ENCODE measurements at places on chromosomes 6 and 20.
A peak's percentile ranks its signal among the peaks of the same experiment; 100 is the strongest.

- no peak for DNase-seq
These were observed 86.5 kb downstream of the LYRM4 start for GRCh38 chr6:5174244-5174643.

GRCh38 chr20:48295966-48296421, 510.7 kb upstream of the SULF2 start:
- DNase-seq, result peak; percentile 72

- DNase-seq, result no peak
These were observed 89.8 kb downstream of the ERMARD start for GRCh38 chr6:169841251-169841650.

DNA sequence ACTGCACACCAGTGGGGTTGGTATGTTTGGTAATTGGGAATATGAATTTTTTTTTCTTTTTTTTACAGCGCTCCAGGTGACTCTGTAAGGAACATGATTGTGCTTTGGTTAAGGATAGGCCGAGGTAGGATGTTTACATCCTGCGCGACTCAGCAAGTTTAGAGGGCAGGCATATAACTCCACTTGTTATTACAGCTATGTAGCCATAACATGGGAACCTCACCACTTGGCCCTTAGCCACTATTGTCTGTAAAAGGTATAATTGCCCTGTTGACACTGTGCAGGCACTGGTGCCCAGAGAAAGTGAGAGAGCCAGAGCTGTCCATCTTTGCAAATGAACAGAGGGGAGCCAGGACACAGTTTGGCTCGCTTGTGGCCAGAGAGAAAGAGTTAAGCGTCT, 172.9 kb downstream of the MCHR2 start:
- DNase-seq, result peak; percentile 75

DNA sequence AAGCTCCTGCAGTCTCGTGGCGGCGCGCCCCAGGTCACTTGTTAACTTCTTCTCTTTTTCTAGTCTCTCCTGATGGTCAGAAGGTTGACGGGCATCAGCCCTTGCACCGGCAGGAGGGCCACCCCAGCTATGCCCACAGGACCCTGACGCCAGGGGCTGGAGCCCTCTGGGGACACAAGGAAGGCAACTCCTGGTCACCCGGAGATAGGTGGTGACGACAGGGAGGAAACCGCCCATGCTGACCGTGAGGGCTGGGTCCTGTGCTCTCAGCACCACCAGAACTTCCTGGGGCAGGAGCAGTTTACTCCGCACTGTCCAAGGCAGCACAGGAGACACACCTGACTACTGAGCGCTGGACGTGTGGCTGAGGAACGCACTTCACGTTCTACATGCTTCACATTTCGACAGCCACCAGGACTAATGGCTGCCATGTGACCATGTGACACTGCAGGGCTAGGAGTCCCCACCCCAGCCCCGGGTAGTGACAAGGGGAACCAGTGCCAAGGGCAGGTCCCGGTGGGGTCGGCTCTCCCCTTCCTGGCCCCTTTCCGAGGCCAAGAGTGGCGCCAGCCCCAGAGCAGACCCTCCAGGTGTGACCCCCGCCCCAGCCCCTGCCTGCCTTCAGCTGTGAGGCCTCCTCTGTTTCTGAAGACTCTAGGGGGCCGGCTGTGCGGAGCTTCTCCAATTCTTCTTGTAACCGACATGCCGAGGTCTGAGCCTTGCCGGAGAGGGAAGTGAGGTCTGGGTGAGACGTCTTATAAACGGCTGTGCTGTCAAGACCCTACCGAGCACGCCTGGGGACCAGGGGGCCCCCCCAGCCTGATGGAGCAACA, 45.2 kb downstream of the DSTN start:
- no peak for DNase-seq

- DNase-seq, result no peak
These were observed 27.8 kb upstream of the TMEM14A start for GRCh38 chr6:52643158-52643557.

- no peak for DNase-seq
These were observed 154.0 kb downstream of the ZDHHC14 start for GRCh38 chr6:157534977-157535339.

All from dermis microvascular lymphatic vessel endothelial cell (primary cell).